HFFc6 (cell line): ENCODE measurements at places on chromosomes 13 and 19. TPM values are rescaled to one million over a fixed set of nuclear protein-coding genes. Genes with fewer than 3 reads are reported as not detected.

Gene KLK3
- not detected in 3 replicates for total RNA-seq

DNA sequence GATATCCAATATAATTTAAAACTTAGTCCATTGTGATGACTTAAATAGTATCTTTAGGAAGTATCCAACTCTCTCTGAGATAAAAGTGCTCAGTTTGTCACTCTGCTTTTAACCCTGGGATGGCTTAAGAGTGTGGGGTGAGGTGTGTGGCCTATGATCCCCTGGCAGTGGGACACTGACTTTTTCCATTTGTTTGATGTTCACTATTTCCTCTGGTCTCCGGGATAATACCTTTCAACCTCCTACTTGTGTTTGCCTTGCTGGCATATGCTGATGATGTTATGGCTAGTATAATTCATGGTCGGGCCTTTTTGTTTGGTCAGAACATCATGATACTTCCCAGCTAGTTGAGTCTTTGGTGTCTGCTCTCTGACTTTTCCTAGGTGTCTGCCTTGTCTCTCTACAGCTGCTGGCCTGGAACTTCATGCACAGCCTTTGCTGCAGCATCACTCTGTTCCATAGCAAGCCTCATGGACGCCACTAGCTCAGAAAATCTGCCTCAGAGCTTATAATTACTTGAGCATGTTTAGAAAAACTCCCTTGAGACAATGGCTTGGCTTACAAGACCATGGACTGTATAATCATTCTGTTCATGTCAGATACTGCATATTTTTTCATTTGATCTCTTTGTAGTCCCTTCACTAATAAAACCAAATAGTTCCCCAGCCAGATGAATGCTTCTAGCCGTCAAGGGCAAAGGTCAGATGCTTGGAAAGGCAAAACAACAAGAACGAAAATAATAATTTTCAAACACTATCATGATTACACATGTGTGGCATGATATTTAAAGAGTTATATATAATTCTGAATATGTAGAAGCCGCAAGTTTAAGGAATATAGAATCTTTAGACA is 75.2 kb downstream of the WDFY2 start:
- no peak for DNase-seq

Gene LRRC63
- total RNA-seq = not detected in 3 replicates

GRCh38 chr19:18093439-18094161 is 4.0 kb upstream of the MAST3 start:
- peak; percentile 26 for DNase-seq

GRCh38 chr13:48667136-48667535 is 13.4 kb downstream of the CYSLTR2 start:
- no peak for DNase-seq
